ENCODE measurements at places on chromosomes 16 and 17. TPM values are rescaled to one million over a fixed set of nuclear protein-coding genes. Genes with fewer than 3 reads are reported as not detected.

DNA sequence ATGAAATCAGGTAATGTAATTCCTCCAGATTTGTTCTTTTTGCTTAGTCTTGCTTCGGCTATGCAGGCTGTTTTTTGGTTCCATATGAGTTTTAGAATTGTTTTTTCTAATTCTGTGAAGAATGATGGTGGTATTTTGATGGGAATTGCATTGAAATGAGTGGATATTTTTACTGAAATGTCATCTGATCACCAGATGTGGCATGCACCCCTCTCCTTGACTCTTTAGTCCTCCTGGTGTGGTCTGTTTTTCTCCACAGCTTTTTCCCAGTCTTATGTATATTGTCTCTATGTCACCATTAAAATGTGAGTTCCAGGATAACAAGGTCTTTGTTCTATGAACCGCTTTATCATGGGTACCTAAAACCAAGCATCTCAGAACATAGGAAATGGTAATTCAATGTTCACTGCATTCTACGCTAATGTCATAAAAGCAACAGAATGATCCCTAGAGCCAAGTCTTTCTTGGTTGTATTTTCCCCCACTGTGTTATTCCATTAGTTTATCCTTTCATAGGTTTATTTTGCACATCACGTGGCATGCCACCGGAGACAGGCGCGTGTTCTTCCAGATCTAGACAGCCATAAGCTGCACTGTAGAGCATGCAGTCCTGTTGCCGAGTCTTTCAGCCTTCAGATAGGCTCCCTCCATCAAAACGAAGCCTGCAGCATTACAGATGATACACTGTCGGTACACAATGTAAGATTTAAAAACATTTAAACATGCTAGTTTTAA, 172.5 kb downstream of the RPTOR start:
- H3K4me1 ChIP-seq, result peaks cover 8% of the 10 kb centered on the region
- H3K4me3 ChIP-seq, result no peak overlapping the region
- H3K27ac ChIP-seq, result no peak overlapping the region
- H3K27me3 ChIP-seq, result no peaks in the 10 kb centered on the region
- H3K36me3 ChIP-seq, result peaks cover 11% of the 10 kb centered on the region

DNA sequence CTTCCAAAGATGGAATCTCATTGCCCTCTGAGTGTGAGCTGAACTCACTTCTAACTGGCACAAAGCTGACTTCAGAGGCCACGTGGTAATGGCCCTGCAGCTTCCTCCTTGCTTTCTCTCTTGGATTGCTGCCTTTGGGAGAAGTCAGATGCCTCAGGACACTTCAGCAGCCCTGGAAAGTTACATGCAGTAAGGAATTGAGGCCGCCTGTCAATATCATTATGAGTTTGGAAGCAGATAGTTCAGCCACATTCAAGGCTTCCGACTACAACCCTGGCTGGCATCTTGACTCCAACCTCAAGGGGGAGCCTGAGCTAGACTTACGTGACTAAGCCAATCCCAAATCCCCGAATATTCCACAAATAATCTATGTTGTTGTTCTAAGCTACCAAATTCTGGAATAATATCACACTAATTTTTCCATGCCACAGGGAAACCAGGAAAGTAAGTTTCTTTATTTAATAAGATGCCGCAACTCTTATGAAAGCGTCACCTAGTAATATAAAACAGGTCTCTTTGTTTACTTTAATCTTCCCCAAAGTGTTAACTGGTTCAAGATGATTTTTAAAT, 13.6 kb downstream of the CEP20 start:
- H3K27me3 ChIP-seq, result no peaks in the 10 kb centered on the region
- H3K27ac ChIP-seq, result no peak overlapping the region
- no peak for DNase-seq
- H3K4me3 ChIP-seq, result no peak overlapping the region

GRCh38 chr16:24007391-24007790, 171.6 kb downstream of the PRKCB start:
- no peak for DNase-seq
- no peaks in the 10 kb centered on the region for H3K4me1 ChIP-seq
- H3K27me3 ChIP-seq, result peaks cover 45% of the 10 kb centered on the region
- no peaks in the 10 kb centered on the region for H3K36me3 ChIP-seq

- no peaks in the 10 kb centered on the region for H3K36me3 ChIP-seq
- H3K27ac ChIP-seq, result no peak overlapping the region
- DNase-seq, result no peak
- H3K4me3 ChIP-seq, result no peak overlapping the region
- H3K27me3 ChIP-seq, result no peaks in the 10 kb centered on the region
- no peaks in the 10 kb centered on the region for H3K4me1 ChIP-seq
These were observed 199.4 kb downstream of the MAF start for GRCh38 chr16:79401157-79401556.

DNA sequence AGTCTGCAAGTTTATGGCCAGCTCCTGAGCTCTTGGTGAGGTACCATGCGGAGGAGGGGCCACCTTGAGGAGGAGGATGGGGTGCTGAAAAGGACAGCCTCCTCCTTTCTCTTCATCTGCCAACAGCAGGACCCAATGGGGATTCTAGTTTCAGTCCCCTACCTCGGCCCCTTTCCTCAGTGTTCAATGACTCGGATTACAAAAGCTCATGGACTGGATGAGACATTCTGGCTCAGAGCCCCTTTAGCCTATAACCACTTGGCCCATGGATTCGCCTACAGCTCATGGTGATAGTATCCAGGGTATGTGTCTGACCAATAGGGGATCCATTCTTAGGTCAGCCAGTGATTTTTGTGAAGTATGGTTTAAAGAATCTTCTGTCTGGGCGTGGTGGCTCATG, 8.5 kb upstream of the PIK3R6 start:
- H3K4me3 ChIP-seq, result no peak overlapping the region
- peaks cover 26% of the 10 kb centered on the region for H3K27me3 ChIP-seq
- no peak overlapping the region for H3K27ac ChIP-seq
- H3K36me3 ChIP-seq, result no peaks in the 10 kb centered on the region
- H3K4me1 ChIP-seq, result peaks cover 32% of the 10 kb centered on the region
- no peak for DNase-seq

DNA sequence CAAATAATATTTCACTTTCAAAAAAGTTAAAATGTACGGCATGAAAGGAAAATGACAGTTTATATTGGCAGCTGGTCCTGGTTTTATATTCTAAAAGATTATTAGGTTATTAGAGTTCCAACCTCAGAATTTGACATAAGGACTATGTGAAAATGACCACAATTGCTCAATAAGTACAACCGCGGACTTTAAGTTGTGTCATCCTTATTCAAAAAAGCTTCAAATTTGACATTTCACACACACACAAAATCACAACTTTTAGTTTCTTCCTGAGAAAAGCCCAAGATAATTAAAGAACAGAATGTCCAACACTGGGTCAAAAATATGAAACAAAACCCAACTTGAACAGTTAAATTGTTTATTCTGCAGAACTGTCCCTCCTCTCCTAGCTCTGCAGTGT, 133.2 kb upstream of the AXIN2 start:
- no peak for DNase-seq
- H3K4me1 ChIP-seq, result peaks cover 11% of the 10 kb centered on the region
- no peak overlapping the region for H3K4me3 ChIP-seq
- no peaks in the 10 kb centered on the region for H3K36me3 ChIP-seq
- H3K27ac ChIP-seq, result no peak overlapping the region

DNA sequence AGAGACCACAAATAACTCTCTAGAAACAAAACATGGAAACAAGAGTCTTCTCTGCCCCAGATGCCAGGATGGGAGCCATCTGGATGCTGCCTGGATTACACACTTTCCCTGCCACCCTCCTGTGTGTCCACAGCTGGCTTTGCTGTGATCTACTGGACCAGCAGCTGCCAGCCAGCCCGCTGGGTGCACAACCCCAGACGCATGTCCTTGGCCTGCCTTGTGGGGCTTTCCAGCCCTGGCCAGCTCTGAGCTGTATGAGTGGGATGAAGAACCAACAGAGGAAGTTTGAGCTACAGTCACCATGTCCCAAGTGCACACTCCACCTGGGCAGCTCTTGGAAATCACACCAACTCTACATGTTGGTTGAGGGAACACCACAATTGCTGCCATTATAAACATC, 57.0 kb upstream of the TNRC6C start:
- peaks cover 28% of the 10 kb centered on the region for H3K27me3 ChIP-seq
- peaks cover 2% of the 10 kb centered on the region for H3K4me1 ChIP-seq
- no peak overlapping the region for H3K4me3 ChIP-seq
- no peak overlapping the region for H3K27ac ChIP-seq
- DNase-seq, result no peak
- H3K36me3 ChIP-seq, result no peaks in the 10 kb centered on the region

Gene PRDM7
- total RNA-seq, result not detected

Gene DLX4
- total RNA-seq, result 2.4 TPM

Gene KRTAP9-2
- not detected for total RNA-seq

Gene MYH2
- total RNA-seq, result not detected

Gene MYL4
- 1.1 TPM for total RNA-seq

Gene TNFSF13
- total RNA-seq, result 4.1 TPM

Gene AXIN2
- total RNA-seq, result 10.2 TPM
